ENCODE measurements at places on chromosomes 3 and 15. TPM values are rescaled to one million over a fixed set of nuclear protein-coding genes. Genes with fewer than 3 reads are reported as not detected.

Gene CLDN18
- not detected for total RNA-seq

GRCh38 chr3:43755516-43756200 is 64.9 kb downstream of the ABHD5 start:
- no peak for DNase-seq
- H3K36me3 ChIP-seq: no peaks in the 10 kb centered on the region
- H3K27me3 ChIP-seq: no peaks in the 10 kb centered on the region

DNA sequence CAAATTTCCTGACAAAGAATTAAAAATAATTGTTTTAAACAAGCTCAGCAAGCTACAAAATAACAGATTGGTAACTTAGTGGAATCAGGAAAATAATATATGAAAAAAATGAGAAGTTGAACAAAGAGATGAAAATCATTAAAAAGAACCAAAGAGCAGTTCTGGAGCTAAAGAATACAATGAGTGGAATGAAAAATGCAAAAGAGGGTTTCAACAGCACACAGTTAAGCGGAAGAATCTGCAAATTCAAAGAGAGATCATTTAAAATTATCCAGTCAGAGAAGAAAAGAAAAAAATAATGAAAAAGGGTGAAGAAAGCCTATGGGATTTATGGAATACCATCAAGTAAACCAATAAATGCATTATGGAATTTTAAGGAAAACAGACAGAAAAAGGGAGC is 6.2 kb upstream of the GABRR3 start:
- H3K27me3 ChIP-seq: peaks cover 3% of the 10 kb centered on the region
- no peak for DNase-seq
- no peak overlapping the region for H3K27ac ChIP-seq
- H3K4me1 ChIP-seq: no peaks in the 10 kb centered on the region
- H3K4me3 ChIP-seq: no peak overlapping the region

- no peaks in the 10 kb centered on the region for H3K4me1 ChIP-seq
- H3K4me3 ChIP-seq: no peak overlapping the region
- no peak for DNase-seq
- H3K27ac ChIP-seq: no peak overlapping the region
- H3K27me3 ChIP-seq: no peaks in the 10 kb centered on the region
Measured at GRCh38 chr3:193489949-193490348, 64.7 kb downstream of the ATP13A4 start.

GRCh38 chr3:70608434-70608833 is 296.0 kb upstream of the MDFIC2 start:
- no peaks in the 10 kb centered on the region for H3K27me3 ChIP-seq
- H3K27ac ChIP-seq: no peak overlapping the region
- no peaks in the 10 kb centered on the region for H3K4me1 ChIP-seq
- no peaks in the 10 kb centered on the region for H3K36me3 ChIP-seq
- no peak overlapping the region for H3K4me3 ChIP-seq
- DNase-seq: no peak

DNA sequence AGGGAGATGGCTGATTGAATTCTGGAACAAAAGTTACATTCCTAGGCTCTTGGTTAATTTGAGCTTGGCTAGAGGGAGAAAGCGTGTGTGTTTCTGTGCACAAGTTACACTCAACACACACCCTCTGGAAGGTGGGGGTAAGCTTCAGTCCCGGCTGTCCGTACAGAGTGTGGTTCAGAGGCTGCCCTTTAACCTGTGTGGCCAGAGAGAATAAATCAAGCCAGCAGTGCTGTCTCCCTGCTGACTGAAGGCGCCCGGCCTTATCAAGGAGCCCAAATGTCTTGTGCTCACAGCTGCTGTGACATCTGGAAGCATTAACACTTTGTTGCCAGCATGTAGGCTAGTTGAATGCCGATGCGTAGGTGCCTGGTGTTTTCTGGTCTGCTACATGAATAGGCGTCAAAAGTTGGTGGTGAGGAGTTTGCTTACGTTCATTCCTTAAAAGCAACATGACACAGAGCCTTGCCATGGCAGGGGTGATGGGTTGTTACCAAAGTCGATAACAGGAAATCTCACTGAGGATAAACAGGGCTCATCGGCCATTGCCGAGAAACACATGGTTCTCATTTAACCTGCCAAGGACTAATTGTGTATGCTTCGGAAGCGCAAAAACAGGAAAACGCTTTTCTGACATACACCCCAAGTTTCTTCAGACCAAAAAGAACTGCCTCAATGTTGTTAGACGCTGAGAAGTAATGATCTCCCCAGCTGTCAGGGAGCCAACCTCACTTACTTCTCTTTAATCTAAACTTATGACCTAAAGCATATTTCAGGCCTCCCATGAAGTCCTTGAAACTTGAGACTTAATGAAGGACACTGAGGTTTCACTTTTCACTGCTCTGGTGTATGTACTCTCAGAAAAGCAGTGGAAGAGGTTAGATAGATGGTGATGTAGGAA is 95.8 kb upstream of the CTDSPL start:
- no peaks in the 10 kb centered on the region for H3K4me1 ChIP-seq
- H3K27ac ChIP-seq: no peak overlapping the region
- H3K36me3 ChIP-seq: no peaks in the 10 kb centered on the region
- H3K27me3 ChIP-seq: peaks cover 10% of the 10 kb centered on the region
- no peak overlapping the region for H3K4me3 ChIP-seq
- no peak for DNase-seq

DNA sequence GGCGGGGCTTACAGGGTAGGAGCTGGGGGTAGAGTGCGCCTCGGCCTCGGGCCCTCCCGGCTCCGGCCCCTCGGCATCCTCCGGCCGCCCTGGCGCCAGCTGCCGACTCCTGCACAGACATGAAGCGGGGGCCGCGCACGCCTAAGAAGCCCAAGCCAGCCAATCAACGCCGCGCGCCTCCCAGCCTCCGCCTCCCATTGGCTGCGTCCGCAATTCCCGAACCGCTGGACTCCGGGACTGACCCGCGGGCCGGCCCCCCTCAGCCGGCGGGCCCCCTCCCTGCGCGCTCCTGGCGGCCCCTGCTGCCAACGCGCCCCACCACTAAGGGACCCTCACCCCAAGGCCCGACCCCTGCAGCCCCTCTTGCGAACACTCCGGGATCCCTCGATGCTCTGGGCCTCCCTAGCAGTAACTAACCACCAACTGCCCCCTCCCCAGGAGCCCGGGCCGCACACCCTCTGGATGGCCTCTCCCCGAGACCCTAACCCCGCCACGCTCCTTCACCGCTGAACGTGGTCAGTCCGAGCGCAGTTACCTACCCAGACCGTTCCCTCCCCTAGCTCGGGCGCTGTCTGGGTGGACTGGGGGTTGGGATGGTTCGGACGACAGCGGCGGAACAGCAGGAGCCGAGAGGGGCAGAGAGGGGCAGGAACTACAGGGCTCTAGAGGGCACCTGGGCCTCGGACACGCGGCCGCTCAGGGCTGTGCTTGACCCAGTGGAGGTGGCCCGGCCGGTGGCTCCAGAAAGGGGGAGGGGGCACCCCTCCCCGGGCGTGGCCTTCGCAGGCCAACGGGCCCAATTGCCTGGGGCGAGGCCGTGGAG is 5.0 kb downstream of the GATA2 start:
- H3K4me3 ChIP-seq: peak overlapping the region; percentile 77
- H3K36me3 ChIP-seq: peaks cover 9% of the 10 kb centered on the region
- H3K4me1 ChIP-seq: peaks cover 30% of the 10 kb centered on the region
- H3K27me3 ChIP-seq: no peaks in the 10 kb centered on the region

DNA sequence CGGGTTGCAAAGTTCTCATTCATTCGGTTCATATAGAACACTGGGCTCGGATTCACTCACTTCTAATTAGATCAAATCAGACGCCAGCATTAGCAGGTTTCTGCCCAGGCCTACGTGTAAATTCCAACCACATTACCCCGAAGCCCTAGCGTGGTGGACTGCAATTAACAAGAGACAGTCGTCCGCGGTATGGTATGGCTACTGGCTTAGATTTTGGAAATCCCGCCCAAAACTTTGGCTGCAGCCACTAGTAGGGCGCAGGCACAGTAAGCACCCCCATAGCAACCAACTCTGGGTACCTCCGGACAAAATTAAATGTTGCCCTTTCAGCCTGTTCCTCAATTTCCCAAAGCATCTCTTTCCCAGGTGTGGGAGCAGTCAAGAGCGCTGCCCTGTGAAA is 771 bp downstream of the RARRES1 start:
- no peaks in the 10 kb centered on the region for H3K36me3 ChIP-seq
- H3K27me3 ChIP-seq: no peaks in the 10 kb centered on the region
- H3K4me3 ChIP-seq: peak overlapping the region; percentile 11
- H3K27ac ChIP-seq: no peak overlapping the region
- DNase-seq: no peak

- no peak overlapping the region for H3K27ac ChIP-seq
- no peak for DNase-seq
- H3K4me3 ChIP-seq: no peak overlapping the region
- no peaks in the 10 kb centered on the region for H3K36me3 ChIP-seq
- H3K27me3 ChIP-seq: no peaks in the 10 kb centered on the region
- H3K4me1 ChIP-seq: no peaks in the 10 kb centered on the region
Measured at GRCh38 chr15:70242951-70243685, 145.4 kb upstream of the TLE3 start.

DNA sequence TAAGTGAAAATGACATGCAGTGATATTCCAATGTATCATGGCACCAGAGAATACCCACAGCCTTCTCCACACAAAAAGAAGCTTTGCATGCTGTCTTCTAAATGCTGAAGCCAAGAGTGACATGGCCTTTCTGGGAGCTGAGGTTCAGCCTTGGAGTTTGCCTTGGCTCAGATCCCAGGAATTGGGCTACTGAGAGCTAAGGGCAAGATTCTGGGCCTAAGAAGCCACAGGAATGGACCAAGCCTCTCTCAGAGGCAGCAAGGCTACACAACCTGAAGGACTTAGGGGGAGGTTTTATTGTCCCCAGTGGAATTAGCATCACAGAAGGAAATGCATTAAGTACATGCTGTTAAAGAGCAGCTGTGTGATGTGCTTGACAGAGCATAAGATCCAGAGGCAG is 1078.5 kb downstream of the TUSC7 start:
- no peak overlapping the region for H3K4me3 ChIP-seq
- no peaks in the 10 kb centered on the region for H3K36me3 ChIP-seq

Gene NGLY1
- 29.6 TPM for total RNA-seq

- H3K4me3 ChIP-seq: no peak overlapping the region
- peaks cover 24% of the 10 kb centered on the region for H3K4me1 ChIP-seq
Measured at GRCh38 chr15:22951381-22952280, 28.5 kb downstream of the CYFIP1 start.

DNA sequence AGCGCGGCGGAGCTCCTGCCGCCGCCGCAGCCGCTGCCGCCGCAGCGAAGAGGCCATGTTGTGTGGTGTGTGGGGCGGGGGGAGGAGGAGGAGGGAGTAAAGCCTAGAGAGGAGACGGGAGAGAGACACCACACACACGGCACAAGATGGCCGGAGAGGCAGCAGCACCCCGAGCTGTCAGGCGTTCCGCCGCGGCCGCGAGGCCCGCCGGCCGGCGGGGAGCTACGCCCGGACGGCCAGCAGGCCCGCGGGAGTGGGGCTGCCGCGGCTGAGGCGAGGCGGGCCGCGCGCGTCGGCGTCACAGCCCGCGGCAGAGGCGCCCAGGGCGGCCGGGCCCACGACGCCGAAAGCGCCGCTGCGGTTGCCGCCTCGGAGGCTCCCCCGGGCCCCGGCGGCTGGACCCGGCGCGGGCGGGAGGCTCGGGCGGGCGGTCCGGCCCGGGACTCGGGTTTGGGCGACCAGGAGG is 17.4 kb upstream of the CHD2 start:
- peaks cover 14% of the 10 kb centered on the region for H3K27me3 ChIP-seq
- DNase-seq: no peak
- peak overlapping the region; percentile 74 for H3K27ac ChIP-seq
- H3K36me3 ChIP-seq: no peaks in the 10 kb centered on the region
- H3K4me3 ChIP-seq: peak overlapping the region; percentile 94

DNA sequence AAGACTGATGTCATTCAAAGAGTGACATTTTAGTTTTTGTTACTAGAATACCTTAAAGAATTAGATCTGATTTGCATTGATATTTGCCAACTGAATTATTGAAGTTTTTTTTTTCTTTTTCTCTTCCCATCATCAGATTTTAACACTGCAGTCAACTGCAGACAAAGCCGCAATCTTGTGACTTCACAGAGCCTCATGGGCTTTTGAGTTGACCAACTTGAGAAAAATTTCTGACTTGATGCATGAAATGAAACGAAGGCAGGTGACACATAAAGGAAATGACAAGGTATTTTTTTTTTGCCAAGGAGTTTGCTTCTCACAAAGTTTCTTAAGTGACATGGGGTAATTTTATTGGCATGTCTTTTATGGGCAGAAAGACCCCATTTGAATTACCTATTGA is 383.7 kb downstream of the GAP43 start:
- no peaks in the 10 kb centered on the region for H3K27me3 ChIP-seq
- DNase-seq: no peak
- H3K27ac ChIP-seq: no peak overlapping the region
- H3K4me3 ChIP-seq: no peak overlapping the region

GRCh38 chr3:155646128-155646527 is 98.7 kb downstream of the PLCH1 start:
- DNase-seq: no peak
- H3K36me3 ChIP-seq: no peaks in the 10 kb centered on the region
- H3K4me1 ChIP-seq: no peaks in the 10 kb centered on the region
- no peak overlapping the region for H3K27ac ChIP-seq

Gene MEIS2
- total RNA-seq: 22.5 TPM

Gene ZSCAN2
- total RNA-seq: 13.5 TPM

DNA sequence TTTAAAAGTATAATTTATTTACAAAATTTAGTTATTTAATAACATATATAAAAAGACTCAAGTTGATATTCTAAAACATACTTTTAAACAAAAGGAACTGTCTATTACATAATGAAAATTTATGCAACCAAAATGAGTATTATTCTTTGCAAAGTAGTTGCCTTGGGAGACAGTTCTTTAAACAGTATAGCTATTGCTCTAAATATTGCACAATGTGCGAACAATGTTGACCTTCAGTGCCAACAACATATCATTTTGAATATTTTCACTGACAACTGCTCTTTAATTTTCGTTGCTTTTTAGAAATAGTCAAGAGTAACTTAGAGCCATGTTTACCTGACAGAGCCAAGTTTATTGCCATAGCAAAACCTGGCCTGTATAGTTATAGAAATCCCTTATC is 124.9 kb downstream of the ZBTB20 start:
- H3K4me1 ChIP-seq: no peaks in the 10 kb centered on the region
- H3K4me3 ChIP-seq: no peak overlapping the region
- no peaks in the 10 kb centered on the region for H3K36me3 ChIP-seq
- no peaks in the 10 kb centered on the region for H3K27me3 ChIP-seq
- no peak for DNase-seq

DNA sequence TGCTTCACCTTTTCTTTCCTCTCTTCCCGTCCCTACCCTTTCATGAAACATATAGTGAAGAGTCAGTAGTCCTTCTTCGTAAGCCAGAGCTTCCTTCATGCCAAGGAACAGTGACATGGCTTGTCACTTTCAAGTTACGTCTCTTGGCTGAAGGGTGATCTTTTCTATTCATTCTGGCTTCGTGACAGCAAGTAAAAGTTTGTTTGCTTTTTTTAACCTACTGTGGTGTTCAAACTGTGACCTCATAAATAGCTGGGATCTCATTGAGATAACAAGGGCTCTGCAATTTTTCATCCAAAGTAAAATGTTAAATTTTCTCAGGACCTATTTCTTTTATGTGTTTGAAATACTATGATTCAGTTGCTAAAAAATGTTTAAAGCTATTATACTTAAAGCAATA is 10.5 kb downstream of the CDIN1 start:
- H3K4me3 ChIP-seq: no peak overlapping the region
- H3K27me3 ChIP-seq: no peaks in the 10 kb centered on the region
- no peak for DNase-seq
- H3K36me3 ChIP-seq: no peaks in the 10 kb centered on the region
- H3K4me1 ChIP-seq: no peaks in the 10 kb centered on the region

GRCh38 chr3:132660811-132661070 is 612 bp downstream of the UBA5 start:
- peak; percentile 47 for DNase-seq
- peaks cover 21% of the 10 kb centered on the region for H3K4me1 ChIP-seq
- H3K27me3 ChIP-seq: no peaks in the 10 kb centered on the region
- H3K27ac ChIP-seq: peak overlapping the region; percentile 68

GRCh38 chr15:35068846-35069475 is 16.1 kb downstream of the NANOGP8 start:
- peaks cover 2% of the 10 kb centered on the region for H3K27me3 ChIP-seq
- DNase-seq: no peak
- H3K4me3 ChIP-seq: no peak overlapping the region
- no peaks in the 10 kb centered on the region for H3K36me3 ChIP-seq
- no peak overlapping the region for H3K27ac ChIP-seq

Data from endothelial cell of umbilical vein (primary cell).